ENCODE measurements at places on chromosomes 11 and 22.

- no peak for DNase-seq
These were observed 155.3 kb downstream of the MIAT start for GRCh38 chr22:26812731-26813130.

GRCh38 chr11:441418-442274, at the start of gene ANO9:
TSS of gene ANO9 (minus strand) at chr11:442011. CDS start at chr11:441926, 85 bp downstream.
- DNase-seq: no peak

DNA sequence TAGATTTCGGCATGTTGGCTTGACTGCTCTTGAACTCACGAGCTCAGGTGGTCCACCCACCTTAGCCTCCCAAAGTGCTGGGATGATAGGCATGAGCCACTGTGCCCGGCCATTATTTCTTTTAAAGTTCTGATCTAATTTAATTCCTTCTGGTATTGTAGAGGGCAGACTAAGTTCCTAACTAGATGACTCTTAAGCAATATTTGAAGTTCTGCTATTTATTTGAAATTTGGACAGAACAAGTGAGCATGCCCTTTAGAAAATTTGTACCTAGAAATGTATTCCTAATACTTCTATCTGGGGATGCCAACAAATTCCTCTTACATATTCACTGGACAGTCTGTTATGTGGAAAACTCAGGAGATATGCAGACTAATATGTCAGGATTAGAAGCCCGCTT, 746.4 kb downstream of the LRRC4C start:
- no peak for DNase-seq

GRCh38 chr11:8389029-8389996, 125.6 kb upstream of the LMO1 start:
- no peak for DNase-seq

GRCh38 chr11:64560139-64560771, 30.8 kb upstream of the SLC22A12 start:
- no peak for DNase-seq

GRCh38 chr11:57358543-57358961, 20.4 kb downstream of the P2RX3 start:
- DNase-seq: no peak

Measured in tibial nerve (tissue), 4 donors.